NCI-H1436 (cell line): ENCODE measurements at places on chromosomes 3 and 15.
A peak's percentile ranks its signal among the peaks of the same experiment; 100 is the strongest.

GRCh38 chr3:166743481-166744134 lies 636.5 kb downstream of the ZBBX start:
- DNase-seq = no peak

GRCh38 chr3:111846717-111847116 lies 12.3 kb upstream of the PHLDB2 start:
- no peak for DNase-seq

DNA sequence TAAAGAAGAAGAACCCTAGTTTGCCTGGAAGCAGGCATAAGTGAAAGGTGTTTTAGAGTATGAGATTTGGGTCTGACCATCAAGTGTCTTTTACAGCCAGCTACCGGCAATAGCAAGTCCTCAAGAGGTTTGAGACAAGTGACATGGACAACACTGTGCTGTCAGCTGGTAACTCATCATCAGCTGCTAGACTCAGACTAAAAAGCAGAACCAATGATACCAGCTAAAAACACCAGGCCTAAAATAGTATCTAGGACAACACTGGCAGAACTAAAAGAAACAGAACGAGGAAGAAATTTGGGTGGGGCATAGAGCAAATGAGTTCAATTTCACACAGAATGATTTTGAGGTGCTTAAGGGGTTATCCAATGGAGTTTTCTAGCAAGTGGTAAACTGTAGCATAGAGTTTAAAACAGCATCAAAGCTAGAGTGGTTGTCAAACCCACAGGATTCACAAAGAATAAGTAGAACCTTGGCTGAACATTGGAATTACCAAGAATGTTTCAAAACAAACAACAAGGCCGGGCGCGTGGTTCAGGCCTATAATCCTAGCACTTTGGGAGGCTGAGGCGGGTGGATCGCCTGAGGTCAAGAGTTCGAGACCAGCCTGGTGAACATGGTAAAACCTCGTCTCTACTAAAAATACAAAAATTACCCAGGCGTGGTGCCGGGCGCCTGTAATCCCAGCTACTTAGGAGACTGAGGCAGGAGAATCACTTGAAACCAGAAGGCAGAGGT lies 3.9 kb downstream of the CIAO2A start:
- DNase-seq = no peak

GRCh38 chr15:31467361-31467760 lies 140.7 kb downstream of the KLF13 start:
- no peak for DNase-seq

DNA sequence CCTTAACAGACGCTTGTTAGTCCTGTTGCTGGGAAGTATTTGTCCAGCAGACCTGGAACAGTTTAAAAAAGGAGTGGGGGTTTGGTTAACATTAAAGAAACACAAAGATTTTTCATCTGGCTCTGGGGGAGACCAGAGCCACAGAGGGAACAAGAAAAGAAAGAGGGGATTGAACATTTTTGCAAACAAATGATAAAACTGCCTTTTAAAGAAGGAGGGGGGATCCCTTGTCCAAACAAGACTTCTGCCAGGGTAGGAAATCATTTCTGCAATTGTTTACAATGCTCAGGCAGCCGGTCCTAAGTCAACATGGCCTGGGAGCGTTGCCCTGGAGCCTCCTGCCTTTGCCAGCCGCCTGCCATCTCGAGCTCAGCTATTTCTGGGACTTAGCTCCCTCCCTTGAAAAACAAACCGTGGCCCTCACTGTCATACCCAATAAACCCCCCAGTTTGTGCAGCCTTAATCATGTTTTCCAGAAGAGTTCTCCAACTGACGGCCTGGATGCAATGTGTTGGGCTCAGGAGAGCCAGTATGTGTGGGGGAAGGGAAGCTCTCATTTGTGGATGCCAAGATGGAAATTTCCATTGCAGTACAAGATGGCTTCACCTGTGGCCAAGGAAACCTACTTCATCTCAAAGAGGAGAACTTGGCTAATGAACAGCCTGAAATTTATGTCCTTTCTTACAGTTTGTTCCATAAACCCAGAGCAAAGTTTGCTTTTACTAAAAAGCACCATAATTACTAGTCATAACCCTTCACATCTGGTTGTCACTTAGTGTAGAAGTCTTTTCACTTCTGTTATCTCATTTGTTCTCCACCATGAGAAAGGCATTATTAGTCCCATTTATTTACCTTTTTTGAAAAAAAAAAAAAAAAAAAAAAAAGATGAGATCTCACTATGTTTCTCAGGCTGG lies 75.9 kb upstream of the RNU6-1 start:
- no peak for DNase-seq

GRCh38 chr3:28019740-28020139 lies 221.7 kb upstream of the CMC1 start:
- DNase-seq = no peak

DNA sequence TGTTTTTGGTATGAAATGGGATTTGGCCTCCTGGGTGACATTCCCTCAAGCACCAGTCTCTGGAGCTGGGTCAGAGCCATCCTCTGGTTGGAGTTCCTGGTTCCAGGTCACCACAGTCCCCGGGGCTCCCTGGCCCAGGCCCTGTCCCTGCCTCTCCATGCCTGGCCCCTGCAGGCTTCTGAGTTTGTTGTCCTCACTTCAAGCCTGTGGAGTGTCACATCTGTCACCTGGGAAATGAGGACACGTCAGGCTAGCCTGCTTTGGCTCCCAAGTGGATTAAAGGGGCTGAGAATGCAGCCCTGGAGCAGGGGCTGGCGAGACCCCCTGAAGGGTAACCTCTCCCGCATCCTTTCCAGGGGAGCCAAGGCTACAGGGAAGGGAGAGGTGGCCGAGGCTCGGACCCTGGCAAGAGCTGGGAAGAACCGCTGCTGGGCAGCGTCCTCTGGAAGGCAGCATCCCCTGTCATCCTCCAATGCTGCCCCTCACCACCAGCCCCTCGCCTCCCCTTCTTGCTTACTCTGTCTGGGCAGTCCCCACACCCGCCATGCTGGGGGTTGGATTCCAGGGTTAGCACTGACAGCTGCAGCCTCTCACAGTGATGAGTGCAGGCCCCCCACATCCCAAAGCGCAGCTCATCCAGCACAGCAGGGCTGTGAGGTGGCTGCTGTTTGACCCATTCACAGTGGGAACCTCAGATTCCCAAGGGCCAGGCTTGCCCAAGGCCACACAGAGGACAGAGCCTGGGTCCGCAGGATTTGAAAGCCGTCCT lies 75.5 kb upstream of the IQSEC1 start:
- DNase-seq = no peak

DNA sequence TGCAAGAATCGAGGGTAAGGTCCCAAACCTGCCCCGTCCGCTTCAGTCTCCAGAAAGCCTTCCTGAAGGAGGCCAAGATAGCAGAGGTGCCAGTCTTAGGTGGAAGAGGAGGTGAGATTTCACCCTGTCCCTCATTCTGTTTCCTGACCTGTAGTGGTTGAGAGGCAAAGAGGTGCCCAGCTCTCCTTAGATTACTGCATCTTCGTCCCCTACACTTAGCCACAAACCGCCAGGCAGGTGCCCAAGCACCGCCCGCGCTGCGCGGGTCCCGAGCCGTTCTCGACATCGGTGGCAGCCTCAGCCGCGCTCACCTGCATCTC lies 23.8 kb upstream of the POLG start:
- DNase-seq = no peak

GRCh38 chr3:9422712-9423424 lies 25.5 kb downstream of the SETD5 start:
- peak; percentile 64 for DNase-seq

GRCh38 chr3:50675179-50676030 lies 678 bp downstream of the DOCK3 start:
- peak; percentile 31 for DNase-seq

- no peak for DNase-seq
Observed at GRCh38 chr15:82060817-82061216, 15.0 kb upstream of the MEX3B start.

DNA sequence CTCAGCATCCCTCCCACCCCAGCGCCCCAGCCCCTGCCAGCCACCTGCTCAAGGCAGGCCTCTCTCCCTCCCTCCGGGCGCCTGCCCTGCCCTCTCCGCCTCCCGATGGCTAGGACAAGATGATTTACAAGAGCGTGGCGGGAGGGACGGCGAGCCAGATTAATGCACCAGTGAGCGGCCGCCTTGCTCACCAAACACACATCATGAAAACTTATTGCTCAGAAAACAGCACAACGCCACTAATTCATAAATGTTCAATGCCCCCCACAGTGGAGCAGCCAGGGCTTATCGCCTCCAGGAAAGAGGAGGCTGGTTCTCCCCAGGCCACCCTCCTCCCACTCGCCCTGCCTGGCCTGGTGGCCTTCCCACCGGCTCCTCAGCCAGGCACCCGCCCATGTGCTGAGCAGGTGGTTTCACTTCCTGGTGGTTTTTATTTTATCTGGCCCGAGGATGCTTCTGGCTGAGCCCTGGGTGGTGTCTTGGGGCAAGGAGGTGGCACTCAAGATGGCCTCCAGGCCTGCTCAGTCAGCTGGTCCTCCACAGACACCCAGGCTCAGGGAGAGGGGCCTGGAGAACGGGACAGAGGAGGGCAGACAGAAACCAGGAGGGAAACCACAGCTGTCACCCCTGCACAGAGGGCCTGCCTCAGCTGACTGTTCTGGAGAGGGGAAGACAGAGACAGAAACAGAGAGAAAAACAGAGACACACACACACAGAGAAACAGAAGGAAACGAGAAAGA lies 284.9 kb downstream of the UACA start:
- DNase-seq = no peak

DNA sequence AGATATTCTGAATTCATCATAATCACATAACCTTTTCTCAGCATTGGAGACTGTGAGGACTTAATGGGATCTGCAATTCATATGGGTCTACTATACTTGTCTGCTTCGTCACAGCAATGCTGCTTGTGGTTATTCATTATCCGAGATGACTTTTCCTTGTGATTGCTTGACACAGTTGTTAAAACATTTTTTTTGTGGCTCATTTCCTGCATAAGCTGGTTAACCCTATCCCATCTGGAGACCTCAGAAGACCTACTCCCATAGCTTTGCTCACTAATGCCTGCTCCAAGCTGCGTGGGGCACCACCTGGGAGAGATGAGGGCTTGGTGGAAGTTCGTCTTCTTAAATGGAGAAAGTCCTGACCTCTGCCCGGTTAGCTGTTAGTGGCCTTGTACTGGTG lies 360.8 kb downstream of the CHST2 start:
- DNase-seq = no peak

- no peak for DNase-seq
Observed at GRCh38 chr3:42067326-42067725, 23.8 kb upstream of the TRAK1 start.

DNA sequence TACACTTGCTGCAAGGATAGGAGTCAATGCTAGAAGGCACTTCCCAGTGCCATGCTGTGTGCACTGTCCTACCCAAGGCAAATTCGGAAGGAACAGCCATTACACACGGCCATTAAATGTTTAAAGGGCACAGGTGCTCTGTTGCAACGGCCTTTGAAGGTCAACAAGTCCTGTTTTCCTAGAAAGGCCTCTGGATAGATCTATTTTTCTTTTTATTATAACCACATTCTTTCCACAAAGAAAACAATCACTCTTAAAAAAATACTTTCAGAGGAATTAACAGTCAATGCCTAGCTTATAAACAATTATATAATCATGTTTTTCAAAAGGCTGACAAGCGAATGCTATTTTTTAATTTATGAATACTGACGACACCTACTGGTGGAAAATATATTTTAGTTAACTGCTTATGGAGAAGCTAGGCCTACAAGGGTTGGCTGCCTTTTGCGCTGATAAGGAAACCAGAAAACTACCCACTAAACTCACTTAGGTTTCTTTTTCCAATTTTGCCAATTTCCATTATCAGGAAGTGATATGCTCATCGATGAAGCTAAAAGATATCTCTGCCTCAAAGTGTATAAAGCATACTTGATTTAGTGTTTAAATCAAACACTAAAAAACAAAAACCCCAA lies 2.4 kb downstream of the ARHGEF3 start:
- peak; percentile 34 for DNase-seq

DNA sequence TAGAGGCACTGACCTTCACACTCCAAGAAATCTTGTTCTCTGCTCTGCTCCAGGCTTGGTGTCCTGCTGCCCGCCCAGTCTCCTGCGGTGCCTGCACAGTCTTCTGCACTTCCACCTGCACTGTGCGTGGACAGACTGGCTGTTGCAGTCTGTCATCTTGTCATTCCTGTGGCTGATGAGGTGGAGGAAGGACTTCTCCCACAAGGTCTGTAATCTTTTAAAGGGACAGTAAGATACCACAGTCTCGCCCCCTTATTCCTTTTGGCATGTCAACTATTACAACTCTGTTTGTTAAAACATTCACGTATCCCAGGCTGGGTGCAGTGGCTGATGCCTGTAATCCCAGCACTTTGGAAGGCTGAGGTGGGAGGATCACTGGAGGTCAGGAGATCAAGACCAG lies 54.1 kb upstream of the IGF2BP2 start:
- no peak for DNase-seq

GRCh38 chr3:58180940-58181587 lies 29.7 kb downstream of the DNASE1L3 start:
- no peak for DNase-seq

- DNase-seq = peak; percentile 13
Observed at GRCh38 chr15:51982013-51982769, 10.6 kb upstream of the LEO1 start.

DNA sequence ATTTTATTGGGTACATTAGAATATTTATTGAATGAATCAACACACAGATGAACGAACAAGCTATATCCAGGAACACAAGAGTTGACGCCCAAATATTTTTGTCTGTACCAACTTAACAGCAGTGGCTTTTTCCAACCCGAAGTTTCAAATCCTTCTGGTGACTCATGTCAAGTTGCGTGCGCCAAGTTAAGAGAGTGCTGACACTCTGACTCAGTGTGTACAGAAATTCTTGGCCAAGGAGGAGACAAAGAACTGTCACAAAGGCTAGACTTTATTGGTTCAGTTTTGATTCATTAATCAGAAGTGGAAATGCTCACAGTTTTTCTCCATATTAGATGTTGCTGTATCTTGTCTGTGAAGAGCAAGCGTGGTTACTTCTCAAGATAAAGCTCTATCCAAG lies 59.6 kb upstream of the TSC22D2 start:
- DNase-seq = no peak

DNA sequence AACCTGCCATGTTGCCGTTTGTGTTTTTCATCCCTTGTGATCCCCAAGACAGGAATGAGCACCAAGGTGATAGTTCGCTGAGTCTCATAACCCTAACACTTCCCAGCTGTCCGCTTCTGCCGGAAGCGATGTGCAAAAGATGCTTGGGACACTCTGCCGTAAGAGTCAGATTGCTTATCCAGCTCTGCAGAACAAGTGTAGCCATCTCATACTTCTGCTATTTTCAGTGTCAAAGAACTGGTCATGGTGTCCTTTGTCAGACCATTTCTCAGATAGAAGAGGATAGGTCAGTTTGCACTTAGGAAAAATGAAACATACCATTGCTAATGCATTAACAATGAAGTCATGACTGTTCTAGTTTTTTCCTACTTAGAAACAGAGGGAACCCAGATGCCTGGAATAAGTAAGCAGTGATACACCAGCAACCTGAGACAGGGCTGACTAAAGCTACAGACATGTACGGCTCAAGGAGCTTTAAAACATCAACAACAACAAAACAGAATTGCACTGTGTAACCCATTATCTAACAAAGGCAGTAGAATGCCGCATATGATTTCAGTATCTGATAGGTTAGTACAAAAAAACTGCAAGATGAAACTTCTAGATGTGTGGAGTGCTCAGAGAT lies 134.0 kb upstream of the IL12A start:
- no peak for DNase-seq
